ENCODE measurements at places on chromosomes 5 and 9.

DNA sequence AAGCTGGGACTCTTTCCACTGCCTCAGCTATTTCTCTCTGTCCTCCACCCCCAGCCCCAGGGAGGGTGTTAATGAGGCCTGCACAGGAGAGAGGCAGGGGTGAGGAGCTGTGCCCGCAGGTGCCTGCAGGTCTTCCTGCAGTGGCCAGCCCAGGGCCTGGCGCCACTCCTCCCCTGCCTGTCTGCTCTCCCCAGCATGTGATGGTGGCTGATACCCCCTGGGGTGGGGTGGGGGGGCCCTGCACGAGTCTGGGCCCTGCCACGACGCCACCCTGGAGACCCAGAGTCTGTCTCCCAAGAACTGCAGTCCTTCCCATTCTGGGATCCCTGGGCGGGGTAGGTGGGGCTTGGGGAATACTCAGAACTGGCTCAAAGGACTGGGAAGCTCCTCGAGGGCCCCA lies 166.4 kb upstream of the SMIM23 start:
- no peak for DNase-seq

DNA sequence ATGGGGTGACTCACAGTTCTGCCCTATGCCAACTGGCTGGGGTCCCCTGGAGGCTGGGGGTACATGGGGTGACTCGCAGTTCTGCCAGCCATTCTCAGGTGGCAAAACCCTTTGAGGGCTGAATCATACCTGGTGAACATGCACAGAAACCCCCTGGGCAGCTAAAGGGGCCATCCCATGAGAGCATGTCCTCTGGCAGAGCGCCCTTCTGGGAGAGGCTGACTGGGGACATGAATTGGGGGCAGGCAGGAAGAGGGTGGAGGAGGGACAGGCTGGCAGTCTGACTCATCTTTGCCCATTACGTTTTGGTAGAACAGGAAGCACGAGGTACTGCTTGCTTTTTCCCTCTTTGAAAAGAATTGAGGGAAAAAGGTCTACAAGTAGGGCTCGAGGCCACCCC lies 16.7 kb downstream of the TRAF1 start:
- DNase-seq, result peak; percentile 45

DNA sequence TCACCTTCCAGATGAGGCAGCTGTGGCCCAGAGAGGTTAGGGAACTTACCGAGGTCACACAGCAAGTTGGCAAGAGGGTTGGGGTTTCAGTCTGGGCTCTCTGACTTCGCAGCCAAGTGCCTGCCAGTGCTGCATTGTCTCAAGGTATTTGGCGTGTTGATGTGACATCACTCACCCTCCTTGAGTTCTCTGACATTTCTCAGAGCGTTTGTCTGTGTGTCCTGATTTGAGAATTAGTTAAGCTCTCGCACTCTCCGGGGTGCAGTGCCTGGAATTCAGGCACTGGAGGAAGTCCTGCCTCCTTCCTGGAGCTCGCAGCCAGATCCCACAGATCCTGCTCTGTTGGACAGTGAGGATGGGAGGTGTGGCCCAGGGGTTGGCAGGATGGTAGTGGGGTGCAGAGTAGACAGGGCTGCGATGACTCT lies 25.7 kb downstream of the WWC1 start:
- no peak for DNase-seq

DNA sequence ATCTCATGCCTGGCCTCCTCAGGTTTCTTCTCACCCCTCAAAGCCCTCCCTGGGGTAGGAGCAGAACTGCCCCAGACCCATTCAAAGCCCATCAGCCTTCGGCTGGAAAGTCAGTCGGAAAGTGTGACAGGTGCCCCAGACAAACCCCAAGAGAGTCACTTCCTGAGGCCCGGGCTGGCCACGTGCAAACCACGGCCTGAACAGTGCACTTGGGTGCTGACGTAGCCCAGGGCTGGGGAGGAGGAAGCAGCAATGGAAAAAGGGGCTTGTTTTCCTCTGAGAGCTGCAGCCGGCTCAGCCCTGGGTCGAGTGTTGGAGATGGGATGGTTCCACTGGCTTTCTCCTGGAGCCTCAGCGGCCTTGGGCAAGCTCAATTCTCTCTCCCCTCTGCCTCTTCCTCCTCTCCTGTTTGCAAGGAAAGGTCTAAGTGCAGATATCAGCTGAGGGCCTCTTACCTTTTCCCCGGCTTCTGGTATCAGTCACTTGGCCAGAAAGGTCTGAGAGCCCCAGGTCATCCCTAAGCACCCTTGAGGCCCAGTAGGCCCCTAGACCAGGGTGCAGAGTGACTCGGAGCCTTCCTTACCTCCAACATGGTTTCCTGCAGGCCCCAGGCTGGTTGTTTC lies 5.9 kb upstream of the EGR1 start:
- DNase-seq, result no peak

- DNase-seq, result peak; percentile 75
These were observed 1.6 kb upstream of the GADD45G start for GRCh38 chr9:89602978-89603766.

DNA sequence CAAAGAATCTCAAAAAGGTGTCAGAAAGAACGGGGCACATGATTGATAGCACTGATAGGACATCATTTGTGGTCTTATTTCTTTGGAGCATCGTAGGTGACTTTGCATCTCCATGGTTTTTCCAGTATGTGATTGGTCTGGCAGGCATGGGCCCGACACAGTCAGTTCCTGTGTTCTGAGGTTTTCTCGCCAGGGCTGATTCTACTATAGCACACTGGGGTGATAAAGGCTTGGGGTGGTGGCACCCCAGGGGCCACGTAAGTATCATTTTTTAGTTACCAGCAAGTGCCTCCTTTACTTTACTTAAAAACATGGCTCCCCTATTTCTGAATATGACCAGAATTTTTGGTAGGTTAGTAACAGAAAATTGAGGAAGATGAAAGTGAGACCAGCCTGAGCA lies 202.7 kb downstream of the RFK start:
- DNase-seq, result no peak

DNA sequence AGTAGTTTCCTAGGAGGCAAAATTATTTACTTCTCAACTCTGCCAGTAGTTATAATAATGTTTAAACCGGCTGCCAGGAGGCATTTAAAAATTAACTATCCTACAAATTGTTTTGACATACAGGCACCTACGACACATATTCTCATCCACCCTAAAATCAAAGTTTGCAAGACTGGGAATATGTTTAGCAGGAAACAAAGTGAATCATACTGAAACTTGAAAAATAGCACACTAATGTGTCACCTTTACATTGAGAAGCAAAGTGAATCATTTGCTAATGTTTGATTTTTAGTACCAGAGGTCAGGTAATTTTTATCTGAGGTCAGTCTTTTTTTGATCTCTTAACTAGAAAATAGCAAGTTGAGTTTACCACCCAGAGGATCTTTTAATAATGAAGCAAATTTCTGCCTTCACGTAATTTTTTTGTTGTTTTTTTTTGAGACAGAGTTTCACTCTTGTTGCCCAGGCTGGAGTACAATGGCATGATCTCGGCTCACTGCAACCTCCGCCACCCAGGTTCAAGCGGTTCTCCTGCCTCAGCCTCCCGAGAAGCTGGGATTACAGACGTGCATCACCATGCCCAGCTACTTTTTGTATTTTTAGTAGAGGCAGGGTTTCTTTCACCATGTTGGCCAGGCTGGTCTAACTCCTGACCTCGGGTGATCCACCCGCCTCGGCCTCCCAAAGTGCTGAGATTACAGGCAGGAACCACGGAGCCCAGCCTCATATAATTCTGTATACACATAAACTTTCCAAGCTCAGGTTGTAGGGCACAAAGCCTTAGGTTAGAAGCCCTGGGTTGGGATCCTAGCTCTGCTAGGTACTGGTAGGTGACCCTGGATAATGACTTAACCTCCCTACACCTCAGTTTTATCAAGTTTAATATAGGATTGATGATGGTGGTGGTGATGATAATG lies 124.3 kb downstream of the UGCG start:
- peak; percentile 89 for DNase-seq

DNA sequence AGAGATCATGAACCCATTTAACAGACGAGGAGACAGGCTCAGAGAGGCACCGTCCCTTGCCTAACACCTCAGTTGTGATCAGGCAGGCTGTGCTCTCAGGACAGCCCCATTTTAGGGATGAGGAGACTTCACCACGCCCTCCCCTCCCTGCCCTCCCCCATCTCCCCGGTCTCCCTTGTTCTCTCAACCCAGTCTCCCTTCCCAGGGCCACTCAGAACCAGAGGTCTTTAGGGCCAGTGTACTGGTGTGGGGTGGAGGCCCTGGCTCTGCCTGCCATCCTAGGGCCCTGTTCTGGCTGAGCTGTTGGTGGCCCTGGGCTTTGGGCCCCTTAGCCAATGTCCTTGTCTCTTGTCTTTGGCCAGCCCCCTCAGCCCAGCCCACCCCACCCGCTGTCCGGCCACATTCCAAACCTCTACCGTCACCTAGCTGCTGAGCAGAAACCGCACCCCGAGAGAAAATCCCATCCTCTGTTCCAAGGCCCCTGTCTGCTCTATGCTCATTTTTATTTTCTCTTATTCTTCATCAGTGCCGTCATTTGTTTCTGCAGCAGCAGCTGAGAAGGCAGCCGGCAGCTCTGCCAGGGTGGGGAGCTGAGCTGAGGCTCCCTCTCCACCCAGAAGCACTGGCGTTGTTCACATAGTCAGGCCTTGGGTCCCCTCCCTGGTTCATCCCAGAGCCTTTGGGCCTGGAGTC lies 33.9 kb downstream of the OLFML2A start:
- peak; percentile 97 for DNase-seq

DNA sequence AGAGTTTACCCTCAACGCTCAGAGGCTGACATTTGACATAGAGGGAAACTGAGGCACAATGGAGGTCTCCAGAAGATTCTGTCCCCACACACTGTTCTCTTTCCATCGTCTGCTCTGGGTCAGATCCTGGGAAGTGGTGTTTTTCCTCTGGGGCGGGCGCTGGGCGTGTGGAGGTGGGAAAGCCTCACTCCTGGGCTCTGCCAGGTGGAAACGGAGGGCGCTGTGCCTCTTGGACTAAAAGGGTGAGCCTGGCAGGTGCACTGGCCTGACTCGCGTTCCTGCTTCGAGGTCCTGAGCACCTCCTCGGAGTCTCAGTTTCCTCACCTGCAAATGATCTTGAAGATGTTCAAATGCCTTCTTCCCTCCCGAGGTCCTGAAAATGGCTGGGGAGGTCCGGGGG lies 25.7 kb upstream of the FCN1 start:
- no peak for DNase-seq

- no peak for DNase-seq
These were observed 30.0 kb upstream of the FCN2 start for GRCh38 chr9:134850611-134851010.

DNA sequence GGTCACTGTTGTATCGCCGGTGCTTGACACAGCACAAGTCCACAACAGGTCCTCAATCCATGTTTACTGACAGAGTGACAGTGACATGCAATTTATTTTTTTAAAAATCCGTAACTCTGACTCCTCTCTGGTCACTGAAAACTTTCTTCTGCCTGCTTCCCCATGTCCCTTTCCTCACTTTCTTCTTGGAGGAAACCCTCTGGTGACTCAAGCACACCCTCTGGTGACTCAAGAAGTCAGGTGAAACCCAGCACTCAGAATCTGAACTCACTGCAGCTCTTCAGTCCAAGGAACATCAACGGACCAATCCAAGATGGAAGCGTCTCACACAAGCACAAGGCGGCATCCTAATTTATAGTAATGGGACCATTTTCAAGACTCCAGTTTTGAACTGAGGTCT lies 245.9 kb downstream of the FSTL4 start:
- DNase-seq, result no peak

- DNase-seq, result no peak
These were observed 54.4 kb downstream of the IRX2 start for GRCh38 chr5:2697041-2697440.

DNA sequence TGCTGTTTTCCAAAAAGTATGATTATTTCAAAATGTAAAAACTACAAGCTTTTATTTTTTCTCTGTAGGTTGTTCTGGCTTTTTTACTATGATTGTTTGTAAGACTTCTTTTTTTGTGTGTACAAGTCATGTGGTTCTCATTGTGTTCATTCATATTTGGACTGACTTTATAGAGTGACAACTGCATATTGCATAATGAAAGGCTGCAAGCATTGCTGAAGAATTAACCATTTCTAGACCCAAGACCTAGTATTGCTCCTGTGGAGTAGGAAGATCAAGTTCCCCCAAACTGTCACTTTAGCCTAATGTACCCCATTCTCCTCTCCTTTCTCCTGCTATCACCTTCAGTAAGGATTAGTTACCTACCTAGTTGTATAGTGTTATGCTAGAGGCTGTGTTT lies 10.0 kb downstream of the MAP1B start:
- DNase-seq, result no peak
